Right renal pelvis (tissue), 4 donors: ENCODE measurements at places on chromosomes 7 and 10.

- no peak for DNase-seq
These were observed 97.1 kb downstream of the TCF7L2 start for GRCh38 chr10:113047151-113047550.

DNA sequence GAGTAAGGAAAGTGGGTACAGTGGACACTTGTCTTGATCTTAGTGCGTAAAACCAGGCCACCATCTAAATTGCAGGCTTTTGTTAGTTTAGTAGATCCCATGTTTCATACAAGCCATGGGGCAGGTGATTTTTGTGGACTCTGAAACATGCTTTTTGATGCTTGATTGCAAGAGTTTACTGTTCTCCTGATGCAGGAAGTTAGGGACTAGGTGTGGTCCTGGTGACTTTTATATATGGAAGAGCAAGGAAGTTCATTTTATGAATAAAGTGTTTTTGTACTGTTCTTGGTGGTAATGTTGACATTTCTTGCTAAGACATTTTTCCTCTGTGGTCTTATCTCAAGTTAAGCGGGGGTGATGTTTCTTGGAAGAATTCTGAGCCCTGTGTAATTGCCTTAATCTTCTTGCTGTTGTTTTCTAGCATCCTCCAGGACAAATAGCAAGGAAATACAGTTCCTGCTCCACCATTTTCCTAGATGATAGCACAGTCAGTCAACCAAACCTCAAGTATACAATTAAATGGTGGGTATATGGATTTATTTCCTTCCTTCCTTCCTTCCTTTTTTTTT is 89.0 kb upstream of the GJD4 start:
- DNase-seq: no peak

DNA sequence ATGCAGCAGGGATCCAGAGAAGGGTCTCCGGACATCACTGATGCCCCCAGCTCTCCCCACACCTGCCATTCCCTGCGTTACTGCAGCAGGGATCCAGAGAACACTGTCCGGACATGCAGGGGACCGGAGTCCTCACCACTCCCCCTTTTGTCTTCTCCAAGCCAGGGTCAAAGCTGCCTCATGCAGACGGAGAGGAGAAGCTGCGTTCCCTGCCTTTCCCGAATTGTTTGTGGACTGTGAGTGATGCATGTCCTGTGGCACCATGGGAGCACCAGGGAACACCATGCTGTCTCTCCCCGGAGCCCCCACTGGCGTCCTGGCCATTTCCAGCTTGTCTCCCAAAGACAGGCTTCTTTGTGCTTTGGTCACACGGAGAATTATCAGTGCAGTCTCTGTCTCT is 599.7 kb downstream of the PTPRN2 start:
- no peak for DNase-seq

DNA sequence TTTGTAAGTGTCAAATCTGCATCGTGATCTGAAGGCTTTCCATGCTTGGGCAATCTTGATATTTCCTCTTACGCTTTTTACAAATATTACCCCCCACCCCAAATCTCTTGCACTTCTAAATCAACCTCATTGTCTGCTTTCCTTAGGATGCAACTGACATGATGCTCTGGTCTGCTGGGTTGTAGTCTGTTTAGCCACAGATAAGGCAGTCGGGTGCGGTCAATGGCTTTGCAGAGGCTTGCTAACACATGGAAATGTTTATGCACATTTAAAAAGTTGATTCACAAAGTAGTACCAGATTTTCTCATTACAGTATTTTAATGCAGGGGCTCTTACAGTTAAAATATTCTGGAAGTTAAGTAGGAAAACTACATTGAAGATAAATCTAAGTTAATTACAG is 172.5 kb downstream of the BAMBI start:
- no peak for DNase-seq

DNA sequence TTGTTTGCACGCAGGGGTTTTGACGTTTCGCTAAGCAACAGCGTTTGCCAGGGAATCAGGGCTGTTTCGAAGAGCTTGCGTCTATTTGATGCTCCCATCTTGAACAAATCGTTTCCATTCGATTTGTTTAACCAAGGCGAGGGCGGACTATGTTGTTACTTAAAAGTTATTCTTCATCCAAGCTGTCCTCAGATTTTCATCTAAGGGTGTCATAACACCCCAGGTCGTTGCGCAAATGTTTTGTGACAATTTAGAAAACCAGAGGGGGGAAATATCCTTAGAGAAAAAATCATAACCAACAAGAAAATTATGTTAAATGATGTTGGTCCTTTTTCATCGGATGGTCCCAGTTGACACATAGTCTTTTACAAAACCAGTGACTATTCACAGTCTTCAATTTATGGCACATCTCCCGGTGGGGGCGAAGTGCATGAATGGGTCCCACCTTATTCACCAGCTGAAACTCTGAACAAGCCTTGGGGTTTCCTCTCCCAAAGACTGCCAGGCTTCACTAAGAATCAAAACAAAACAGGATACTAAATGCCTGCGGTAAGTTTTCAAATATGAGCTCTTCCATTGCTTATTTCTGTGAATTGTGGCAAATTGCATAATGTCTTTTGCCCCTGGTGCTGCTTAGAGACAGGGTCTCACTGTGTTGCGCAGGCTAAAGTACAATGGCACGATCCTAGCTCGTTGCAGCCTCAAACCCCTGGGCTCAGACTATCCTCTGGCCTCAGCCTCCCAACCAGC is 109.9 kb downstream of the REEP3 start:
- DNase-seq: no peak

- no peak for DNase-seq
These were observed 259.8 kb upstream of the SEMA3A start for GRCh38 chr7:84454174-84454959.

DNA sequence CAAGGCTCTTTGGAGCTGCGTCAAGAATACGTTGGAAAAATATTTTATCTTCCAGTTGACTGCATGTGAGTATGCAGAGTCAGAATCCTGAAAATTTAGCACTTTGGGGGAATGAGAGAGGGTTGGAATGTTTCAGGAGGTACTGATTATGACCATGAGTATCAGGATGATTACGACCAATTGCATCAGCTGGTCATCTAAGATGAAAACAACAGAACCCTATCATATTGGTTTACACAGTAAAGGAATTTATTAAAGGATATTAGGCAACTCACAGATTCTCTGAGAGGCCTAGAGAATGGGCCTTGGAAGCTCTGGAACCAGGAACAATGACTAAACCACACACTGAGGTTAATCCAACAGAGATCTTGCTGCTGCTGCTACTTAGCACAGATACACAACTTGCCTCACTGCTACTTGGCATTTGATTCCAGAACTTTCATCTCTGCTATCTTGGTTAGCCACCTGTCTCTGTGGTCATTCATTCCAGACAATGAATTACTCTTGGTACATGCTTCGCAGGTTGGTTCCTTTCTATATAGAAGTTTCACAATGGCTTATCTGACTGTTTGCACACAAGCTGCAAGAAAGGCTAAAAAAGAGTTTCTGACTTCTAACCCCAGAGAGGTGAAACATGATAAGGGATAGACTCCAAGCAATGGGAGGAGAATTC is 68.0 kb upstream of the CTTNBP2 start:
- no peak for DNase-seq

DNA sequence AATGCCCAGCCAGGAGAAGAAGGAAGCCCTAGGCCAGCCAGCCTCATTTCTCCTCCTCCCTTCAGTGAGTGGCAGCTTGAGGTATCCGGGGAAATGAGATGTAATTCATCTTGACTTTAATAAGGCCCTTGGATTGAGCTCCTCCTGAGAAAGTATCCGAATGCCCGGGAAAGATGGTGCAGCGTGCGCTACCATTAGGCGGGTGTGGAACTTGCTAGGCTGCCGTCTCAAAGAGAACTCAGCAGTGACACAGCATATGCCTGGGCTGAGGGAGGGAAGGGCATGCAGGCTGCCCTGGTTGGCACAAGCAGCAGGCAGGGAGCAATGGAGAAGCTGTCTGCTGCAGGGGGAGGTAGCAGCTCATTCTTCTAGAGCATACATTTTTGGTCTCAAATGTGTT is 659.8 kb upstream of the FOXK1 start:
- no peak for DNase-seq

GRCh38 chr7:85583131-85583953 is 396.5 kb upstream of the SEMA3D start:
- DNase-seq: no peak

GRCh38 chr7:105800442-105800841 is 76.0 kb downstream of the ATXN7L1 start:
- DNase-seq: no peak

- DNase-seq: no peak
These were observed 32.4 kb downstream of the CTNNA3 start for GRCh38 chr10:67663449-67664087.

- no peak for DNase-seq
These were observed 244.4 kb upstream of the PPP2R2D start for GRCh38 chr10:131656431-131656841.

- DNase-seq: no peak
These were observed 219.8 kb downstream of the DNAJB9 start for GRCh38 chr7:108789451-108789850.
